ENCODE measurements at places on chromosomes 4 and X.
A peak's percentile ranks its signal among the peaks of the same experiment; 100 is the strongest.

GRCh38 chrX:49840679-49841078 is 11.6 kb downstream of the PAGE4 start:
- H3K4me3 ChIP-seq: no peak overlapping the region
- no peaks in the 10 kb centered on the region for H3K36me3 ChIP-seq
- no peak for DNase-seq
- no peaks in the 10 kb centered on the region for H3K4me1 ChIP-seq
- peaks cover 3% of the 10 kb centered on the region for H3K27me3 ChIP-seq

DNA sequence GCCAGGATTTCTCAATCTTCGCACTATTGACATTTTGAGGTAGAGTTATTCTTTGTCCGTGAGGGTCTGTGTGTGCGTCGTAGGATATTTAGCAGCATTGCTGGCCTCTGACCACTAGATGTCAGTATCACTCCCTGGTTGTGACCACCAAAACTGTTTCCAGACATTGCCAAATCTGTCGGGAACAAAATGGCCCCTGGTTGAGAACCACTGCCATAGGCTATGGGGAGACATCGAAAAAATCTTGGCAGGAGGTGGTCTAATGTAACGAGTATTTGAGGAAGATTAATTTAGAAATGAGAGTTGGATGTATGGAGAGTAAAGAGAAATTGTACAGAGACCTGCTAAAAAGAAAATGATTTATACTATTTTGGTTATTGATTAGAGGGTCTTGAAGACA is 108.4 kb downstream of the DOCK11 start:
- no peak overlapping the region for H3K27ac ChIP-seq
- no peaks in the 10 kb centered on the region for H3K27me3 ChIP-seq
- H3K36me3 ChIP-seq: no peaks in the 10 kb centered on the region

DNA sequence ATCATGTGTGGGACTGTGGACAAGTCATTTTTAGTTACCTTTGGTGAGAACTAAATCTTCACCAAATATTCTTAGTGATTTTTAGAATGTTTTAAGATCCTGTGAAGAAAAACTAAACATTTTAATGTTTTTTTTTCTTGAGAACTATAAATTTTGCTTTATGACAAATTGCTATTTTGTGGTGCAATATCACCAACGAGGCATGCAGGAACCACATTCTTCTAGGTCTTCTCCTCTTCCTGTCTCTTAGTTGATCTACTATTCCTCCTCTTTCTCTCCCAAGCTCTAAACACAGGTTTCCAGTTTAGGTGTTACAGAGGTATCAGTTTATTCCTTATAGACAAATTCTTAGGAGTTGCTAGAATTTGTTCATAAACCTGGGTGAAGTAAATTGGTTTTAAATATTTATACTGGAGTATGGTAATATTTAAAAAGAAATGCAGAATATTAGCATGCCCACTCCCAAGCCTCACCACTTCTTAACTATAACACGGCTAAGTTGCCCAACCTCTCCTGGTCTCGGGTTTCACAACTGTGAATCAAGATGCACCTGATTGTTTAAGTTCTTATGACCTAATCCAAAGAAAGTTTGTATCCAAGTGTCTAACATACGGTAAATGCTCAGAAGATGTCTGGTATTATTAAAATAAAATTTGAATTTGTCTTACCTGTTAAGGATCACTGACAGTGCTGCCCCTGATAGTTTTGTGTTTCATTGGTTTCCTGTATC is 56.5 kb upstream of the CLNK start:
- no peak overlapping the region for H3K4me3 ChIP-seq
- H3K27me3 ChIP-seq: no peaks in the 10 kb centered on the region
- no peak for DNase-seq
- no peaks in the 10 kb centered on the region for H3K36me3 ChIP-seq
- no peak overlapping the region for H3K27ac ChIP-seq

DNA sequence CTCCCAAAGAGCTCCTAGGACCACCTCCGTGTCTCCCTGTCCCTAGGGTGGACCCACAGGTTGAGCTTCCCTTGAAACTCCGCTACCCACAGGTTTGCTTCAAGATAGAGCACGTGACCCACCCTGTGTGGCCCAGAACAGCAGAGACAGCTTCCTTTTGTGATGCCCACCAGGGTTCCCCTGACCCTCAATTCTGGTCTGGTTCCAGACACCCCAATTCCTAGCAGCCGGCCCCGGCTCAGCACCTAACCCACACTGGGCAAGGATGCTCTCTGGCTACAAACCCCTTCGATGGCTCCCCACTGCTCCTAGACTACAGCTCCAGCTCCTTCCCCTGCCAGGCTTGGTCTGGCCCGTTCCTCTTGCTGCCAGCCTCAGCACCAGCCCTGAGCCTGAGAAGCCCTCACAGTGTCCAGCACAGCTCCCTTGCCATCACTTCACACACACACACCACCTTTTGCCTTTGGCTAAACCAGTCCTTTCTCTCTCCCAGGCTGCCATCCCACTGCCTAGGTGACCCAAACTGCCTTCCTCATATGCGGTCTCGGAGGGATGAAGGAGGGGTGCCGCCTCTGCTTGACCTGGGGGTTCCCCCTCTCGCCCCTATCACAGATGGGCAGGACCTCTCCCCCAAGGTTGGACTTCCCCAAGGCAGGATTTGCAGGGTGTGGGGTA is 6.2 kb downstream of the PNCK start:
- H3K27me3 ChIP-seq: peaks cover 24% of the 10 kb centered on the region
- H3K4me1 ChIP-seq: no peaks in the 10 kb centered on the region
- H3K4me3 ChIP-seq: no peak overlapping the region
- H3K36me3 ChIP-seq: no peaks in the 10 kb centered on the region
- DNase-seq: peak; percentile 78

DNA sequence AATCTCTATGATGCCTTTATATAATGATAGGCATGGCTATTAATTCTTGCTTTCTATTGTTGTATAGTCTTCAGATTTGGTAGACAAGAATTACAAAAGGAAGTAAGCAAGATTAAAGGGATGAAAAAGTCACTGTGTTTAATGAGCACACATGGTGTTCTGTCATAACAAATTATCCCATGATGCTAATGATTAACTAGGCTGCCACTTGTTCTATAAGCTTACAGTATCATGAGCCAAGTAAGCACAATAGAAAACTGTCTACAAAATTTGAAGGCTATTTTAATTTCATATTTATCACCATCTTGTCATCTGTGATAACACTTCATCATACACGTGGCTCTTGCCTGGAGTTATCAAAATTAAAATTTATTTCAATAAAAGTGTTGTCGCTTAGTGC is 466.7 kb downstream of the GASK1B start:
- H3K27me3 ChIP-seq: no peaks in the 10 kb centered on the region
- no peaks in the 10 kb centered on the region for H3K36me3 ChIP-seq
- no peak for DNase-seq
- H3K4me1 ChIP-seq: no peaks in the 10 kb centered on the region
- H3K4me3 ChIP-seq: no peak overlapping the region
- no peak overlapping the region for H3K27ac ChIP-seq

GRCh38 chr4:150259861-150260567 is 181.8 kb downstream of the DCLK2 start:
- H3K4me3 ChIP-seq: no peak overlapping the region
- H3K4me1 ChIP-seq: peaks cover 12% of the 10 kb centered on the region
- no peaks in the 10 kb centered on the region for H3K27me3 ChIP-seq
- H3K27ac ChIP-seq: no peak overlapping the region
- peaks cover 26% of the 10 kb centered on the region for H3K36me3 ChIP-seq

DNA sequence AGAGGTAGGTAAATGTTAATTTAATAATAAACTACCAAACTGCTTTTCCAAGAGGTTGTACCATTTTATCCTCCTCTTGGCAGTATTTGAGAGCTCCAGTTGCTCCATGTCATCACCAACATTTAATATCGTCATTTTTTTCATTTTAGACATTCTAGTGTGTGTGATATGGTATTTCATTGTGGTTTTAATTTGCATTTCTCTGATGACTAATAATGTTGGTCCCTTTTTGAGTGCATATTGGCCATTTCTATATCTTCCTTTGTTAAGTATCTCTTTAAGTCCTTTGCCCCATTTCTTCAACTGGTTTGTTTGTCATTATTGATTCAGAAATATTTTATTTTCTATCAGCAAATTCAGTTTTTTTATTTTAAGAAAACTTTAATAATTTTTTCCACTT is 88.8 kb downstream of the MAPK10 start:
- no peaks in the 10 kb centered on the region for H3K36me3 ChIP-seq
- DNase-seq: no peak
- H3K27me3 ChIP-seq: peaks cover 3% of the 10 kb centered on the region
- peaks cover 7% of the 10 kb centered on the region for H3K4me1 ChIP-seq
- no peak overlapping the region for H3K27ac ChIP-seq

DNA sequence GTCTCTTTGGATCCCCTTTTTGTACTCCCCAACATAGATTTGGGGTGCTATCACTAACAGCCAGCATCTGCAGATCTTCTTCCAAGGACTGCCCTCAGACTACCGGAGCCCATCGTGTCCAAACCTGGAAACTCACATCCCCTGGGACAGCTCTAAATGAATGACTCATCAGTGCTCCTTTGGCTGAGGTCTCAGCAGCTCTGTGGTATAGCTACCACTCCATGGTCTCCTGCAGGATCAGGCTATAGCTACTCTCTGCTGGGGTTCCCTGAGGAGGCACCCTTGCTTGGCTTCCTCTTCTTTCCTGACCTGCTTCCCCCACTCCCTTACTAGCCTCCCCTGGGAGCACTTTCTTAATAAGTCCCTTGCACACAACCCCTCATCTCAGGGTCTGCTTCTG is 97.5 kb upstream of the PRPS2 start:
- no peak overlapping the region for H3K4me3 ChIP-seq
- H3K27me3 ChIP-seq: no peaks in the 10 kb centered on the region
- H3K27ac ChIP-seq: no peak overlapping the region
- peak; percentile 73 for DNase-seq
- no peaks in the 10 kb centered on the region for H3K36me3 ChIP-seq

GRCh38 chr4:68904786-68905185 is 46.8 kb downstream of the UGT2A3 start:
- H3K36me3 ChIP-seq: no peaks in the 10 kb centered on the region
- no peaks in the 10 kb centered on the region for H3K27me3 ChIP-seq

GRCh38 chrX:34332334-34332733 is 200.2 kb upstream of the FAM47A start:
- H3K27me3 ChIP-seq: no peaks in the 10 kb centered on the region
- H3K27ac ChIP-seq: no peak overlapping the region
- H3K4me3 ChIP-seq: no peak overlapping the region
- H3K4me1 ChIP-seq: no peaks in the 10 kb centered on the region
- H3K36me3 ChIP-seq: no peaks in the 10 kb centered on the region
- DNase-seq: no peak

DNA sequence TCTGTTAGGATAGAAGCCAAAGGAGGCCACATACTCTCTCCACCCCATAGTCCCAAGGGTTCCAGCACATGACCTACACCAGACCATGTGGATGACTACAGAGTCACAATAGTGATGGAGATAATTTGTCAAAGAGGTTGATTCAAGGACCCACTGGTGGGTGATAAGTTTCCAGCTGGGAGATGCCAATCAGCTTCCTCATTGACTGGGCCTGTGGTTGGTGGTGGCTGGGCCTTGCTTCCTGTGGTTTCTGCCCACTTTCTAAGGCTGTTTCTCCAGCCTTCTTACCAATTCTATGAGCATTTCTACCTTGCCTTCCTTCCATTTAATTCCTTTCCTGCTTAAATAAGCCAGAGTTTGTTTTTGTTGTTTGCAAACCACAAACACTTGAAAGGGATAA is 95.5 kb upstream of the CPEB2 start:
- no peaks in the 10 kb centered on the region for H3K36me3 ChIP-seq
- H3K27ac ChIP-seq: no peak overlapping the region
- H3K4me3 ChIP-seq: no peak overlapping the region
- no peaks in the 10 kb centered on the region for H3K4me1 ChIP-seq
- peaks cover 11% of the 10 kb centered on the region for H3K27me3 ChIP-seq

DNA sequence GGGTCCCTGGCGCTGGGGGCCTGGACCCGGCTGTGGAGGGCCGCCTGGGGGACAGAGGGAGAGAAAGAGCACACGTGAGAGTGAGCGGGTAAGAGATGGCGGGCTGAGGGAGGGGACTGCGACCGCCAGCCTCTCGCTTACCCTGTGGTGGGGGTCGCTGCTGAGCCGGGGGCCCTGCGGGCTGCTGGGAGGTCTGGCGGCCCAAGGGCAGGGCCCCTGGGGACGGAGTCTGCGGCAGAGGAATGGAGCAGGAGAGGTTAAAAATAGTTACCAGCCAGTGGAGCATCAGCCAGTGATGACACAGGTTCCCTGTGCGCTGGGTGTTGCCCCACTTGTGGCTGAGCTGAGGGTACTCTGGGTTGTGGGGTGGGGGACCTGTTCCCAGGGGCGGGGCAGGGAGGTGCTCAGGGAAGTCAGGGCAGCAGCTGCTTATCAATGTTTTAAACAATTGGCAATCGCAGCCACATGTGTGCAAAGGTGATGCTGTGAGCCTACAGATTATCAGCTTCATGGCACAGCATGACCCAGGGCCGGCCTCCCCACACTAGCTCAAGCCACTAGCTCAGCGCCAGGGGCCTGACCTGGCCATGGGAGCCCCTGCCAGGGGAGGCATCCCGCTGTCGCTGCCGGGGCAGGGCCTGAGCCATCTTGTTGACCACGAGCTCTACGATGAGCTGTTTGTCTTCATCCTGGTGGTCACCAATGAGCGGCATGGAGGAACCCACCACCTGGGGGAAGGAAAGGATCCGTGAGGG is 7.5 kb upstream of the TIMP1 start:
- H3K4me3 ChIP-seq: no peak overlapping the region
- no peaks in the 10 kb centered on the region for H3K27me3 ChIP-seq
- DNase-seq: peak; percentile 92
- H3K27ac ChIP-seq: no peak overlapping the region

DNA sequence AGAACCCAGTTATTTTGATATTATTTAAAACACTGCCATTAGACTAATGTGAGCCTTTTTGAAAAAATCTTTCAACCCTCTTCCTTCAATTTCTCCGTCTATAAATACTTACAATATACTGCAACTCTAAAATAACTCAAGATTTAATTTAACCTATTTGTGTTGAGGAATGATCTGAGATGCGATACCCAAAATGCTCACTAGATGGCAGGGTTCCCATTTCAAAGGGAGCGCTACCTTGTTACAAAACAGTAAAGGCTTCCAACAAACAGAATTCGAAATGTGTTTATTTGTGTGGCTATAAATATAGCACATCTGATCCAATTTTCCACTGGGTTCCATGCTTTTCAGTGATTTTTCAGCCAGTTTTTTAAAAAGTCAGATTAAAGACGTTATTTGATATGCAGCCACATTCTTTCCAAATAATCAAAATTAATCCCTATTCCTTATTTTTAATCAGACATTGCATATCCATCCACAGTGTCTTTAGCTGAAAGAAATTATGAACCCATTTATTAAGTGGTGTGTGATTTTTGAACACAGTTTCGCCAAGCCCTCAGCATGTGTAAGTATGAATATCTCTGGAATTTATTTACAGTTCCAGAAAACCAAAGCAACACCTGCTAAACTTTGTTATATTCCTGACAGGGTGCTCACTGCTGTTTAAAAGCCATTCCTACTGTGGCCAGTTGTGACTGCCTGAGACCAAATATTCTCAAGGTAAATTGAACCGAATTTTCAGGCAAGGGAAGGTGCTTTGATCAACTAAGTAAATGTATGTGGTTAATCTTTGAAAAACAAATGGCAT is 668.0 kb upstream of the LCORL start:
- no peak overlapping the region for H3K27ac ChIP-seq
- DNase-seq: no peak
- H3K4me1 ChIP-seq: no peaks in the 10 kb centered on the region
- H3K36me3 ChIP-seq: no peaks in the 10 kb centered on the region

- peak overlapping the region; percentile 88 for H3K27ac ChIP-seq
- H3K4me3 ChIP-seq: no peak overlapping the region
- H3K36me3 ChIP-seq: no peaks in the 10 kb centered on the region
- H3K27me3 ChIP-seq: no peaks in the 10 kb centered on the region
- no peak for DNase-seq
These were observed 222.4 kb downstream of the APBB2 start for GRCh38 chr4:40991908-40992307.

- H3K36me3 ChIP-seq: no peaks in the 10 kb centered on the region
- H3K27me3 ChIP-seq: no peaks in the 10 kb centered on the region
- H3K4me1 ChIP-seq: no peaks in the 10 kb centered on the region
- no peak overlapping the region for H3K27ac ChIP-seq
- H3K4me3 ChIP-seq: no peak overlapping the region
These were observed 177.0 kb downstream of the TENM3 start for GRCh38 chr4:182420189-182420588.
